Spleen (tissue), 13 donors: ENCODE measurements at places on chromosomes 2 and 18. TPM values are rescaled to one million over a fixed set of nuclear protein-coding genes. Genes with fewer than 3 reads are reported as not detected.

GPD2 gene
- 70.2 TPM for total RNA-seq

TWIST2 gene
- 2.2 TPM for total RNA-seq

ZFP36L2 gene
- 118 TPM for total RNA-seq

DNA sequence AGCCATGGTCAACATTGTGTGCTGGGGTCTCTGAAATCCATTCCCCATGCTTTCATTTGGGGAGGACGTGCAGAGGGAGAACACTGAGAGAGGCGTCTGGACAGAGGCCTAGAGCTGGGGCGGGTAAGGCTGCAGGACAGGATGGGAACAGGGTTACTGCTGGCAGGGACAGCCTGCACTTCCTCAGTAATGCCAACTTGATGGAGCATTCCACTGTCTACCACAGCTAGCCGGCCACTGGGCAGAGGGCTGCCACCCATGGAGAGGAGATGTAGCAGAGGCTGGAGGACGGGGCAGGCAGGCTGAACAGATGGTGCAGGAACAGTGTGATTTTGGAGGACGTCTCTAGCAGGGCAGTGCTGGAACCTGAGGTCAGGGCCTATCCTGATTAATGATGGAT is 29.3 kb downstream of the MRPL33 start:
- DNase-seq: no peak

- DNase-seq: no peak
Observed at GRCh38 chr2:65749545-65749944, 317.1 kb upstream of the SPRED2 start.

DNA sequence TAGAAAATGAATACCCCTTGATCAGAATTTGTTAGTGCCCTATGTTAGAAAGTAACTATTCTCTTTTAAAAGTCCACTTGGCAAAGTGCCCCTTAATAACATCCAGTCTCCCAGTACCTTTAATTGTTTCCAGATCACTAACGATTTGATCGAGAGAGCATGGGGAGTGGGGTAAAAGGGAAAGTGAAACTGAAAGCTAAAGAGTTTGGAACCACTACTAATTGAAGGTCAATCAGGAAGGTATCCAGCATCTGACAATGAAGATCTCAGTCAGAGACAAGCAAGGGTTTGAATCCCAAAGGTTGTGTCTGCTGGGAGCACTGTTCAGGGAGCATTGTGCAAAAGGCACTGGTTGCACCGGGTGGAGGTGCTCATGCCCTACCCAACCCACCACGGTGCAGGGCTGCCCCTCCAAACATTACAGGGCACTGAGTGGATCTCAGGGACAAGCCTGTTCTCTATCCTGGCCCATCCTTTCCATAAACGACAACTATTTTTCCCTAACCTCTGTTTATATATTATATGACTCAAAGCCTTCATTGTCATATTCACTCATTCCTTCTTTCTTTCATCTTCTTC is 14.6 kb upstream of the RIT2 start:
- no peak for DNase-seq

- DNase-seq: no peak
Observed at GRCh38 chr2:167925758-167926157, 321.6 kb downstream of the STK39 start.

UNC80 gene
- 1.8 TPM for total RNA-seq

- DNase-seq: no peak
Observed at GRCh38 chr2:120108049-120108448, 95.2 kb downstream of the EPB41L5 start.

AGXT gene
- 4.3 TPM for total RNA-seq

NXPH2 gene
- total RNA-seq: not detected

GRCh38 chr2:104474716-104475115 is 379.2 kb upstream of the POU3F3 start:
- no peak for DNase-seq

CHST9 gene
- total RNA-seq: 13.4 TPM

SH3BP4 gene
- 20.5 TPM for total RNA-seq

ABCG5 gene
- total RNA-seq: not detected

HOXD13 gene
- total RNA-seq: not detected

LOXHD1 gene
- 2.4 TPM for total RNA-seq

FIGN gene
- total RNA-seq: 8.2 TPM

GRCh38 chr2:236158969-236159777 is 9.0 kb downstream of the GBX2 start:
- DNase-seq: peak; percentile 71

GRB14 gene
- total RNA-seq: 2.7 TPM

- DNase-seq: peak; percentile 40
Observed at GRCh38 chr2:1482981-1483380, 69.7 kb downstream of the TPO start.

PAIP2B gene
- 5.0 TPM for total RNA-seq

DNA sequence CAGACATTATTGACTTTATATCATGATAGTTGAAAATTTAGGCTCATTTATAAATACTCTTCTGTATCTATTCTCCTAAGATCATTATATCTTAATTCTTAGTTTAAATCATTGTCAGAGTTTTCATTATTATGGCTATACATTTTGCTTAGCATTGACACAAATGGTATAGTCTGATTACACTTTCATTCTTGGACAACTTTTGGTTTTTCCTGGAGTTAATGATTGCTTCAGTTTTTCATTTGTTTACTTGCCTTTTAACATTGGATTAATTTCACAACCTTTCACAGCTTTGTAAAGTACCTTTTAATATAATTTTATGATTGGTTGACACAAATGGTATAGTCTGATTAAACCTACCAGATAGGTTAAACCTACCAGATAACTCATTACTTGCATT is 298.2 kb downstream of the DYSF start:
- no peak for DNase-seq

ANO7 gene
- 1.5 TPM for total RNA-seq

CRYBA2 gene
- total RNA-seq: not detected

- no peak for DNase-seq
Observed at GRCh38 chr2:46518861-46519260, 39.5 kb downstream of the TMEM247 start.

DNA sequence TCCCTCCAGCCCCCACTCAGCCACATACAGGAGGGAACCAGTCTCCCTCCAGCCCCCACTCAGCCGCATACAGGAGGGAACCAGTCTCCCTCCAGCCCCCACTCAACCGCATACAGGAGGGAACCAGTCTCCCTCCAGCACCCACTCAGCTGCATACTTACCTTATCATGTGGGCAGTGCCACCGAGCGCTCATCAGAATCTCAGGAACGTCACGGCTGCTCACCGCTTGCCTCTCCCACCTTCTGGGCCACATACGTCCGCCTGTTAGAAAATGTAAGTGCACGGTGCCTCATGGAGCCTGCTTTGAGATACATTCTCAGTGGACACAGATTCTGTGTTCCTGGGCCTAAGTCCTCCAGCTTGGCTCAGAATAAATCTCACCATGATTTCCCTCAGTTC is 124.8 kb downstream of the PXDN start:
- DNase-seq: no peak

- DNase-seq: no peak
Observed at GRCh38 chr18:49734836-49735235, 78.5 kb downstream of the ACAA2 start.

TUBA3D gene
- not detected for total RNA-seq

GRCh38 chr2:46195819-46196218 is 101.4 kb upstream of the EPAS1 start:
- DNase-seq: no peak

GRCh38 chr2:100785626-100786296 is 34.2 kb upstream of the NPAS2 start:
- no peak for DNase-seq

- DNase-seq: no peak
Observed at GRCh38 chr18:55243857-55244256, 284.6 kb upstream of the CCDC68 start.

ECEL1 gene
- total RNA-seq: 0.17 TPM

DNA sequence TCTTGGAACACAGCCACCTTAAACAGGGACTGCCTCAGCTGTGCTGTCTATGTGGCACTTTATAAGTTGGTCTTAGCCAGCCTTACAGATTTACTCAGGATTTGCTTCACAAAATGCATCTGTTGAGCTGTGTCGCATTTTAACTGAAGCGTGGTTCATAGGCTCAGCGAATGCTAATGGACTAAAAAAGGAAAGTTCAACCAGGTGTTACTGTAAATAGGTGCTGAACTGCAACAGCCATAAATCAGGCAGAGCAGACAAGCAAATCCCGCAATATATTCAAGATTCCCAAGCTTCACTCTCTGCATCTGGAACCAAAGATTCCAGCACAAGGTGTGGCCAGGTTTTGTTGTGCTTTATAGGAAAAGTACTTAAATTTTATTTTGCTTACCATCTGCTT is 130.0 kb downstream of the EPHA4 start:
- DNase-seq: no peak

- no peak for DNase-seq
Observed at GRCh38 chr2:176328149-176328548, 58.9 kb downstream of the MTX2 start.

- DNase-seq: peak; percentile 70
Observed at GRCh38 chr2:73079636-73080035, 8.1 kb upstream of the SFXN5 start.

TNFAIP6 gene
- 19.7 TPM for total RNA-seq

IL36A gene
- total RNA-seq: not detected

- DNase-seq: no peak
Observed at GRCh38 chr2:191701696-191702095, 23.8 kb downstream of the NABP1 start.

TTC39C gene
- total RNA-seq: 29.8 TPM

DNA sequence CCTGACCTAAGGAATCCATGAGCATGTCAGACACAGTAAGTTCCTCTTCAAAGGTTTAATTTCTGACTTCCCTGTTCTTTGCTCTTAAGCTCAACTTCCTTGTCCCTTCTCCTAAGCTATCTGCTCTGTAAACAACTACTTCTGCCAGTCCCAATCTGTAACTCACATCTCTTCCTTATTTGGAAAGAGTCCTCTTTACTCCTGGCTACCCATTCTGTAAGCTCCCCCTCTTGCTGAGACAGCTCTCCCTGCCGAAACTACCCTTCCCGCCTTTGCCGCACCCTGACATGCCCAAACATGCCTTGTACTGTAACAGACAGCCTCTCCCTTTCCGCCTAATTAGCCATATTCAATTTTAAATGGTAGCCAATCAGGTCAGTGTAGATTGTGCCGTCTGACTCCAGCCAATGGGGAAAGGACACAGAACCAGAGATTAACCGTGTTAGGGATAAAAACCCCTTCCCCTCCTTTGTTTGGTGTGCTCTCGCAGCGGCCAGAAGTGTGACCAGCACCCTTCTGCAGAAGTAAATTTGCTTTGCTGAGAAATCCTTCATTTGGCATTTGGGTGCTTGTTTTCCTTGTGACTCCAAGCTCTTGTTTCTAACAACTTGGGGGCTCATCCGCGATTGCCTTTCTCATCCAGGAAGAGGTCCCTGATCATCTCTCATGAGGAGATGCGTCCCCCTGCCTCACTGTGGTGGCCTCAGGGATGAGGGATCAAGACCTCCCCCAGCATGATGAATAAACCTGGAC is 49.0 kb downstream of the PIAS2 start:
- no peak for DNase-seq

DNA sequence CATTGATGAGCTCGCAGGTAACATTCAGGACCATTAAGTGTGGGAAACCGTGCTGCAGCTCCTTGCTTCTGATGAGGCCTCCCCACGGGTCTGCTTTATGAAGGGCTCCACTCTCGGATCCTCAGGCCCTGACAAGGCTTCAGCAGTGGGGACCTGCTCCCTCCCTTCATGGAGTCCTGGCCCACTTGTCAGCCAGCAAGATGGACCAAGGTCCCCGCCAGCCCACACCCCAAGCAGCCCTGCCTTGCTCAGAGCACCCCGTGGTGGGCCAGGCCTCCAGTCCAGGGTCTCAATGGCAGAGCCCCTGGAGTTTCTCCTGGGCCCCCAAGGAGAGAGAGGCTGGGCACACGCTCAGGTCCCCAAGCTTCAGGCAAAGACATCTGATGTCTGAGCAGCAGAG is 41.5 kb downstream of the CROCC2 start:
- DNase-seq: peak; percentile 63

GRCh38 chr2:74599676-74600075 is 45.2 kb downstream of the DOK1 start:
- DNase-seq: no peak
